Putamen (tissue), 1 donor: ENCODE measurements at places on chromosomes 2 and 18.

GRCh38 chr2:15980605-15981098, 40.3 kb downstream of the MYCN start:
- DNase-seq: no peak

DNA sequence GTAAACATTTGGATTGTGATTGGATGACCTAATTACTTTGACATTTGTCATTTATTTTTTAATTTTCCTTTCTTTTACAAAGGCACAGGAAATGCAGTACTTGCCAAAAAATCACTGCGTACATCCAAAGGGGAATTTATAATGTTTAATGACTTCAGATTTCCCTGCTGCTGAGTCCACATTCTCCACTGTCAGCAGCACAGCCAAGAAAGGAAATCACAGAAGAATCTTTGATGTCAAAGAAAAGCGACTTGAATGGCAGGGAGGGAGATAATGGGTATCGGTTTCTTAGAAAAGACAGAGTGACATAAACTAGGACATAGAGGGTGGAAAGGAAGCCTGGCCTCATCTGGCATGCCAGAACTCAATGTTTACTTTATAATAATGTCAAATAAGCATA, 41.4 kb upstream of the COPS8 start:
- no peak for DNase-seq

DNA sequence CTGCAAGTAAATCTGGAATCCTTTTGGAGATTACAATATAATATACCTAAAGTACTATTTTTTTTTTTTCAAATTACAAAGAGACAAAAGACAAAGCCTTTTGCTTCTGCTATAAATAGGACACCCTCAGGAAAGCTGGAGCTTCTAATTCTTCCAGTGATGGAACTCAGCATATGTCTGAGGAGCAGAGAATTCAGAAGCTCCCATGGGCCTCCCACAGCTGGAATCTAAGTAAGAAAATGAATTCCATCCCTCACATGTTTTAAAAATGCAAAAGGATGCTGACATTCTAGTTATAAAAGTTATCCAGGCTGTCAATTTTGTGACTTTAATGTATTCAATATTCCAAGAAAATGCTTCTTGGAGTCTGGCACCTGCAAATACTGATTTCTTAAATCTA, 571.3 kb upstream of the LRRTM4 start:
- DNase-seq: no peak

- DNase-seq: no peak
These were observed 8.6 kb downstream of the ZEB2 start for GRCh38 chr2:144511226-144511810.

DNA sequence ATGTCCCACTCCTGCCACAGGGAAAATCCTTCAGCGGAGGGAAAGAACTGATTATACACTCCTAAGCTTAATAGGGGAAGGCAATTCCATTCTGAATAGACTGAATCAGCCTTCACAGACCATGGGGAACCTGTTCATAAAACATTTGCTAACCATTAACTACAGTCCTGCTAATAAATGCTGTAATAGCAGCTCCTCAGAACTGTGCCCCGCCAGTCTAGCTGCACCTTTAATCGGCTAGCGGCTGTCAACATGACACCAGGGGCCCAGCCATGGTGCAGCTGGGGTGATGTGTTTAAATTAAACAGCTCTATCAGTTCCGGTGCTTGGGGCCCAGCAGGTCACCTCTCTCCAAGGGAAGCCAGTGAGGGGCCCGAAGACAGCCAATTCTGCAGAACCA, 77.8 kb downstream of the GALNT14 start:
- no peak for DNase-seq

DNA sequence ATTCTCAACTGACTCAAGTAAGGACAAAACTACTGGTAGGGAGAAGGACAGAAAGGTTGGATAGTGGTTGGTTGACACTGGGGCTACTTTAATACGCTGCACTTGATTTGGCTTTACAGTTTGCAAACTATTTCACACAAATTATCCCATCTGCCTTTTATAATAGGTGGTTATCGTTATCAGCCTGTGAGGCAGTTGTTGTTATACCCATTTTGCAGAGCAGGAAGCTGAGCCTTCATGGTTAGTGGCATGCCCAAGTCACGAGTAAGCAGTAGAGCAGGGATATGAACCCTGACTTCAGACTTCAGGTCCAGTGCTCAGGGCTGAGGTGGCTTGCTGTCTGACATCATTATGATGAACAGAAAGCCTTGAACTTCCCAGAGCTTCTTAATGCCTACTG, 5.3 kb downstream of the CTIF start:
- no peak for DNase-seq

DNA sequence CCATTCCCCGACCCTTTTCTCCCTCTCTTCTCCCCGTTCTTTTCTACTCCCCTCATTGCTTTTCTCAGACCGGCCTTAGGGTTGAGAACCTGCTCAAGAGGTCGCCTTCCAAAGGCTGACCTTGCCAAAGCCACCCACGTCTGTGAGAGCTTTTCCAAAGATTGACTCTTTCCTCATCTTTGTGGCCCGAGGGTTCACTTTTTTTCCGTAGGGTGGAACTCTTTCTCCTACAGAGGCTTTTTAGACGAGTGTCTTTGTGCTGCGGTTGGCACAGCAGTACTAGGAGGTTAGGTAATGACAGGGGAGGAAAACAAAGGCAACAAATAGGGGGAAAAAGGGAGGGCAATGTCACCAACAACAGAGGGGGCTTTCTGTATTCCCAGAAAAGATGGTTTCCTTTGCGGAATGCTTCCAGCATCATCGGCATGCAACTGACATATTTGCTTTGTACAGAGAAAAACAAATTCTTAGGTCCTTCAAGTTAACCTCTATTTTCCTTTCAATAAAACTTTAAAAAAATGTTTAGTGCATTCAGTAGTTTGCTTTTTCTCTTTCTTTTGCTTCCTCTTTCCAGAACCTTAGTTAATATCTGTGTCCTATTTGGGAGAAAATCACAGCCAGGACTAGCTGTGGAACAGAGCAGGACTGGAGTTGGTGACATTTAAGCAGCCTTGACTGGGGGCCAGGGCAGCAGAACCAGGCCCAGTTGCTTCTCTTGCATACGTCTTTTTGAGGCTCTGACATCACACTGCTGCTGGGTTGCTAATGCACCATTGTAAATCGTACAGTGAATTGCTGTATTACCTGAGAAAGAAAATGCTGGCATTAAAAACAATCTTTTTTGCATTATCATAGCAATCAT, 188.1 kb upstream of the FANCL start:
- peak; percentile 72 for DNase-seq

GRCh38 chr2:227324642-227324994, 433 bp upstream of the MFF start:
- no peak for DNase-seq

GRCh38 chr2:45009928-45010701, 863 bp upstream of the SIX2 start:
- no peak for DNase-seq

- DNase-seq: no peak
These were observed 45.0 kb upstream of the RMND5A start for GRCh38 chr2:86675104-86675503.

DNA sequence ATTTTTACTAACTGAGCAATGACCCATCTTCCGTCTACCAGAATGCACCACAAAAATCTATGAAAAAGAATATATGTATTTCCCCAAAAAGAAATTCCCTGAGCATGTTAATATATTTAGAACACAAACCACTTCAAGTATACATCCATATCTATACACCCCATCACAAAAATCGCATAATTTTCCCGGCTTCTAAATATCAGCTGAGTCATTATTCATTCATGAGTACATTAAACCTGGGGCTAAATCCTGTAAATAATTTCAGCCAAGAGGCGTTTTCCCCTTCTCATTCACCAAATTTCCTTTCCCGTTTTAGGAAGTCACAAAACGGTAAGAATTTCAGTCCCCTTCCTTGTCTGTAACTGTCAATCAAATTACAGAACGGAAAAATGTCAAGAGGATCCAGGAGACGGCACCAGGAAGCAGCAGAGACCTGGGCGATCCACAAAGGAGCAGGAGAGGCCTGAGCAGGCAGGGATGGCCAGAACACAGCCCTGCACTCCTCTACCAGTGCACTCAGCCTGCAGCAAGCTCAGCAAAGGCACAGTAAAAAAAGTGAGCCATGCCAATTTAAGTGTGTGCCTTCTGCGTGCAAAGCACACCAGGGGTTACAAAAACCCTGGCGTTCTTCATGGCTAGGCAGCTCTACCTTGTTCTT, 300.7 kb downstream of the TCF4 start:
- DNase-seq: no peak

DNA sequence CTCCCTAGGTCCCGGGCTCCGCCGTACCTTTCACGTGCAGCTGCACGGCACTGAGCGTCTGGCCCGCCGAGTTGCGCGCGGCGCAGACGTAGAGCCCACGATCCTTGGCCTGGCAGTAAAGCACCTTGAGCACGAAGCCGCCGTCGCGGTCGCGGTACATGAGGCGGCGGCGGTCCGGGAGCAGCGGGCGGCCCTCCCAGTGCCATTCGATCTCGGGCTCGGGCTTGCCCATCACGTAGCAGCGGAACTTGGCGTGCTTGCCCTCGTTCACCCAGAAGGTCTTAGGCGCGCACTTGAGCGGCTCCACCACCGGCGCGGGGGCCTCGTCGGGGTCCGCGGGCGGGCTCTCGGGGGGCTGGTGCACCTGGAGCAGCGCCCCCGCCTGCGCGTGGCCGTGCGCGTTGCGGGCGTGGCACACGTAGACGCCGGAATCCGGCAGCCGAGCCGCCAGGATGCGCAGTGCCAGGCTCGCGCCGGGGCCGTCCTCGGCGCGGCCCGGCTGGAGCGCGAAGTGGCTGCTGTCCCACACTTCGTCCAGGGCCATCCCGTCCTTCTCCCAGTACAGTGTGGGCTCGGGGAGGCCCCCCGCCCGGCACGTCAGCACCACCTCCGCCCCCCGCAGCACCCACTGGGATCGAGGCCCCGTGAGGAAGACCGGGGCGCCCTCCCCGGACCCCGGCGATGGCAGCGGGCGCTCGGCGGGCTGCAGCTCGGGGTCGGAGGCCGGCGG, 980 bp downstream of the OBSL1 start:
- DNase-seq: no peak

- no peak for DNase-seq
These were observed 30.2 kb downstream of the GREB1 start for GRCh38 chr2:11563784-11564666.

- DNase-seq: no peak
These were observed 125.5 kb downstream of the MARCHF4 start for GRCh38 chr2:216246766-216247165.

GRCh38 chr2:232316461-232317330, 61.9 kb upstream of the ALPP start:
- no peak for DNase-seq

DNA sequence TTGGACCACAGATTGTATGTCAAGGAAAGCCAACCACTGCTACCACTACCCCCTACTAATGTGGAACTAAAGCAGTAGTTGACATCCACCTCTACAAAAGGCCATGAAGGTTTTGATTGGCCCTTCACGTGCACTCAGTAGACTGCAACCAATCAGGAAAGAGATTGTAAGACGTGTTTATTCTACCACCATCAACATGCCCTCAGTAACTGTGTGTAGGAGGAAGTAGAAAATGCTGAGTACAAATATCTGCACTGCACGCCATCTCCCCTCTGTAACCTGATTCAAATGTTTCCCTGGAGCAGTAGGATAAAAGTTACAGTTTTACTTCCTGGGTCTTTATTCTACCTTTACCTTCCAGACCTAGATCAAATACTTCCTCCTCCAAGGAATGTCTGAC, 2.9 kb upstream of the CASP10 start:
- DNase-seq: no peak

- DNase-seq: no peak
These were observed 79.6 kb downstream of the KLF7 start for GRCh38 chr2:207086136-207086535.

DNA sequence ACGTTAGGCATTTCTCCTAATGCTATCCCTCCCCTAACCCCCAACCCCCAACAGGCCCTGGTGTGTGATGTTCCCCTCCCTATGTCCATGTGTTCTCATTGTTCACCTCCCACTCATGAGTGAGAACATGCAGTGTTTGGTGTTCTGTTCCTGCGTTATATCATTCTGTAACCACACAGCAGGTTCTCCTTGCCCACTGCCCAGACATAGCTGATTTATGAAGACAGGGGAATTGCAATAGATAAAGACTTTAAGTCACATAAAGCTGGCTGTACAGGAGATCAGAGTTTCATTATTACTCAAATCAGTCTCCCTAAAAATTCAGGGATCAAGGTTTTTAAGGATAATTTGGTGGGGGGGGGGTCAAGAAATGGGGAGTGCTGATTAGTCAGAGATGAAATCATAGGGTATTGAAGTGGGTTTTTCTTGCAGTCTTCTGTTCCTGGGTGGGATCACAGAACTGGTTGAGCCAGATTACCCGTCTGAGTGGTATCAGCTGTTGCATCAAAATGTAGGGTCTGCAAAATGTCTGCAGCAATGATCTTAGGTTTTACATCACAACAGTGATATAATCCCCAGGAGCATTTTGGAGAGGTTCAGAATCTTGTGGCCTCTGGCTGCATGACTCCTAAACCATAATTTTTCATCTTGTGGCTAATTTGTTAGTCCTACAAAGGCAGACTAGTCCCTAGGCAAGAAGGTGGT, 392.1 kb upstream of the KCNJ3 start:
- DNase-seq: no peak

GRCh38 chr2:3345621-3346020, 32.0 kb downstream of the EIPR1 start:
- DNase-seq: no peak

DNA sequence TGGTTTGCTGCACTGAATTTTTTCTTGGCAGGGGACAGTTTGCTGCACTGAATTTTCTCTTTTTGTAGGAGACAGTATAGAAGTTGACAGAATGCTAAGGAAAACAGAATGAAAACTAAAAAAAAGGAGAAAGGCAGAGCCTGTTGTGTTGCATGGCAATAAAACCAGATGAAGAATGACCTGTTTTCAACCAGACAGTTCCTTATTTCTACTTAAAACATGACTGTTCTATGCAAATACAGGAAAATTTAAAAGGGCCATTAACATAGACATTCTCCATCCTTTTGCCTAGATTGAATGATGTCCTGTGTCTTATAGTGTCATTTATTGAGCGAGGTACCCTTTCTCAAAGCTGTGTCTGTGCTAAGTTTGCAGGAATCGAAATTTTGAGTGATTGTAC, 33.3 kb downstream of the ABI2 start:
- DNase-seq: no peak

DNA sequence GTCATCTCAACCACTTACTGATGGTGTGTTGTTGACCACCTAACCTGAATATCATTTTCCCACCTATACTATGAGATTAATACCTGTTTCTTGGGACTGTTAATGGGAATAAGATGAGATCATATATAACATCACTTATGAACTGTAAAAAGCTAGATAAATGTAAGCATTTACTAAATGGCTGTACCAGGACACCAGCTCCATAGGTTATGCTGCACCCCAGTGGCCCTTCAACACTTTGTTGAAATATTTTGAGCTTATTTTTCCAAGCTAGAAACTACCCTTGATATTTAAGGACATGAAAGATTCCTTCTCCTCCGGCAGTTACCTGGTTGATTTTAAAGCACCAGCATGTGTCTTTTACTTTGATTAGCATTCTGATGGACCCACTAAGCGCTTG, 138.0 kb upstream of the CDCA7 start:
- DNase-seq: no peak
